GM19239 (cell line): ENCODE measurements at places on chromosomes 2 and 18.

- DNase-seq, result no peak
These were observed 47.5 kb upstream of the STAM2 start for GRCh38 chr2:152222975-152223637.

- DNase-seq, result no peak
These were observed 90.5 kb upstream of the GRB14 start for GRCh38 chr2:164711766-164712138.

GRCh38 chr2:46014911-46015654, 282.1 kb upstream of the EPAS1 start:
- no peak for DNase-seq

DNA sequence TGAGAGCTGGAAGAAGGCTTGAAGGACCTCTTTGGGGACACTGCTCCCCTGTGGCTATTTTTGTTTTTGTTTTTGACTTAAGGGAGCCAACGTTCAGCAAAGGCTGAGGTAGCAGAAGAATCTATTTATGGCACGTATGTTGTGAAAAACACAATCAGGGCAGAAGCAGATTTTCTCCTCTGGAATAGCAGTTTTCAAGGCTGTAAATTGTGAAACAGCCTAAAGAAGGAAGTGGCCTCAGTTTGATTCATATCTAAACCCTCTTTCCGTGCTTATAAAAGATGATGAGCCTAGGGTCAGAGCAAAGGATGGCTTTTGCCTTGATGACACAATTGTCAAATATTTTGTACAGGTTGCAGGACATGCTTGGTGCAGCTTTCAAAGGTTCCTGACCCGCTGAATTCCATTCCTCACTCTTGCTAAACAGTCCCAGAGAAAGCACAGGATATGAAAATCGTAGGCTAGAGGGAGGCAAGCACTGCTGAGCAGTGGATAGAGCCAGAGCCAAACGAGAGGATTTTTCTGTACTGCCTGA, 106.2 kb upstream of the DLX2 start:
- no peak for DNase-seq

GRCh38 chr2:119486886-119487285, 37.4 kb downstream of the SCTR start:
- no peak for DNase-seq
